ENCODE measurements at places on chromosomes 6 and 20.
A peak's percentile ranks its signal among the peaks of the same experiment; 100 is the strongest.

DNA sequence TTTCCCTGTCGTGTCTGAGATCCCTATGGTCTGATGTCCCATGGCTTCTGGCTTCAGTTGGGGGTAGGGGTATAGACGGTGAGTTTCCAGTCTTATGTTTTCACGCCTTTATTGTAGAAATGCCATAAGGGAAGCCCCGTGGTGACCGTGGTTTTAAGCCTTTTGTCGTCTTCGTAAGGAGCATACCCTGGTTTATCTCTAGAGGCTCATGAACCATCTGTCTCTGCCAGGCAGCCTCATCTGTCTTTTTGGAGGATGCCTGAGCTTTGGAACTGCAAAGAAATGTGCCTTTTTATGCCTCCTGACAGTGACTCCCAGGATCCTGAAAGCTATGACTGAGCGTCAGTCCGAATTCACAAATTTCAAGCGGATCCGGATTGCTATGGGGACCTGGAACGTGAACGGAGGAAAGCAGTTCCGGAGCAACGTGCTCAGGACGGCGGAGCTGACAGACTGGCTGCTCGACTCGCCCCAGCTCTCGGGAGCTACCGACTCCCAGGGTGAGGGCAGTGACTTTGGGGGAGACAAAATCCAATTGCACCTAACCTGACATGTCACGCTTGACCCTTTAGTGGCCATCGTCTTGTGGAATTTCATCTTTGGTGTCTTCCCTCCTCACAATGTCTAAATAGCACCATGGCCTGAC, 84.6 kb downstream of the SYNJ2 start:
- DNase-seq: no peak

GRCh38 chr6:30895343-30895742, 11.0 kb downstream of the DDR1 start:
- DNase-seq: no peak

DNA sequence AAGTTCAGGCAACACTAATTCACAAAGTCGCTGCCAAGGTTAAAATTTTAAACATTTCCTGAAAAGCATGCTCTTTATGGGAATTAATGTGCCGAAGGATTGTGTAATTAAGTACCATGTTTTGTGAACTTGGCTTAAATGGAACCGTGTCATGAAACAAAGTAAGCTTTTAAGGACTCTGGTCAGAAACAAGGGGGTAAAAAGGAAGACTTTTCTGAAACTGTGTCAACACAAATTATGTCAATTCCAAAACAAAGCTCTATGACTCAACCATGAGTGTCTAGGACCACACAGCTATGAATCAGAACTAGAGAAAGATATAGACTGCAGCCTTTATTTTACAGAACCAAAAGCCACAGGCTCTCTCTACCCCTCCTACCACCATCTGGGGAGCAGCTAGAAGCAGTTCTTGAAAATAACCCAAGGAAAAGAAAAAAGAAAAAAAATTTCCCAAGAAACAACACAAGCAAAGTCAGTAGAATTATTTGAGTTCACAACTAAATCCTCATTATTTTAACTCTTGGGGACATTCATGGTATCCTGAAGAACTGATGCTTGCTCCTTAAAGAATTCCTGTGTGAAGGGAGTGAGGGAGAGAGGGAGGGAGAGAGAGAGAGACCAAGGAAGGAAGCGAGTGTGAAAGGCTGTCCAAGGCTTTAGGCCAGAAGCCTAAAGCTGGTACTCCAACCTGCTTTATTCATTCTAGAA, 81.9 kb downstream of the ZMYND8 start:
- DNase-seq: peak; percentile 88

DNA sequence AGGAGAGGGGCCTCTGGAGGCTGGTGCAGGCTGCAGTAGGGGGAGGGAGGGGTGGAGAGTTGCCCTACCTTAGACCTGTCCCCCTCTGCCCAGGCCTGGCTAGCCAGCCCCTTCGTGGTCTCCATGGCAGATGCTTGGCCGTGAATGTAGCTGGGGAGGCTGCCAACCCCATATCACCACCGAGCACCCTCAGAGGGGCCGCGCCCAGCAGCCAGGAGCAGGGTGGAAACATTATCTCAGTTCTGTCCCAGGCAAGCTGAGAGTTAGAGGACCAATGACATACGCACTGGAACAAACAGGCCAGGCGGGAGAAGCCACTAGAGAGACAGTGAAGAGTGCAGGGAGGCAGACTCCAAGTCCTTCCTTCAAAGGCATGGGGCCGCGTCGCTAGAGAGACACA, 66.5 kb downstream of the LRFN2 start:
- DNase-seq: no peak

DNA sequence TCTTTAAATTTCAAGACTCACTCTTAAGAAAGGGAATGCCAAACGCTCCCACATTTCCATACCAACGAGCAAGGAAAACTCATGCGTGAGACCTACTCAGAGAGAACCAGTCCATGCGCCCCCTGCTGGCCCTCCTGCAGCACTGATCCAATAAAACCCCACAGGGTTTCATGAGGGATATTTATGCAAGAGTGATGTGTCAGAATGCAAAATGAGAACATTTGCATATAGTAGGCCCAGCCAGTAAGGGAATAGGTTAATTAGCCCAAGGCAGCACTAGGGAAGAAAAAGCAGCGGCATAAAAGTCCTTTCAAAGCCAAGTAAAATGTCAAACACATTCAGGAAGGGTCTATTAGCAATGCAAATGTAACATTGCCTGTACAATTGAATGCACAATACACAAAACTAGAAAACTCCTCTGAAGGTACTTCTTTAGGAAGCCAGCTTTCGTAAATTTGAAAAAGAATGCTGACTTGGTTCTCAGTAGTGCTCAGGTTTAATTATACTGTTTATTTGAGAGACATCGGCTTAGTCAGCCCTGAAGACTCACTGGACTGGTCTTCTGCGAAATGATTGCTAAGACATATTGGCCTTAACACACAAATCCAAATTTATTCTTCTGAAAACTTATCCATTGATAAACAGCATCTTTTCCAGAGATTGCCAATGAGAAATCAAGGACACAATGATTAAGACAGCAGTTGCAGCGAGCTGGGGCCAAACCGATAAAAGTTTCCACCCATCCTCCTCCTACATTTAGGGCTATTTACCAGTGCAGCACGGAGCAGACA, 93.2 kb downstream of the GMPR start:
- DNase-seq: no peak

GRCh38 chr6:109379711-109380110, 2.6 kb downstream of the CD164 start:
- DNase-seq: no peak

All from non-pigmented ciliary epithelial cell (primary cell).